ENCODE measurements at places on chromosomes 3 and 15.

- no peak for DNase-seq
These were observed 1.9 kb upstream of the ALS2CL start for GRCh38 chr3:46695177-46695961.

- no peak for DNase-seq
These were observed 187.5 kb downstream of the NAALADL2 start for GRCh38 chr3:175046601-175047000.

DNA sequence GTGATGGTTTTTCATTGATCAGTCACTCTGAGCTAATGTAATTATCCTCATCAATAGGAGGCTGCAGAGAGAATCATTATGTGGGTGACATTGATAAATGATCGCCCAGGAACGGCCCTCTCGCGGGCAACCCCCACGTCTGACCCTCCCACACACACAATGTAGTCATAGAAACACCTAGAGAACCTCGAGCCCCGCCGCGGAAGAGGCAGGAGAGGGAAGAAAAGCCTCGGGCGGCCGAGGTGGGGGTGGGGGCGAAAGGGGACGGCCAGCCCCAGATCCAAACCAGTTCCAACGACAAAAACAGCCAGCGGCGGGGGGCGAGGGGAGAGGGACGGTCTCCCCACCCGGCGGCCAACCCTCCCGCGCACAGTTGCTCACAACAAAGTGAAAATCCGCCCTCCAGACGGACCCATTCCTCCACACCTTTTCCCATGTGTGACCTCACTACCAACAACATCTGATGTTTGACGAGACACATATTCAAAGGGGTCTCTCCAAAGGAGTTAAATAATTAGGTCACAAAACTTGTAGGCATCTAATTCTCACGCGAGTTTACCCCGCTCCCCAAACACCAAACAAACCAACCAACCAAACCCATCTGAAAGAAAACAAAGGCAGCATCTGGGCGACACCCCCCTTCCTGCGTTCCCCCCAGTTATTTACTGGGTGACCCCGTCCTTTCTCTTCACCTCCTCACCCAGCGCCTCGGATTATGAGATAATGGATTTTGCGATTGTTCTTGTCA is 213.0 kb downstream of the MEIS2 start:
- no peak for DNase-seq

DNA sequence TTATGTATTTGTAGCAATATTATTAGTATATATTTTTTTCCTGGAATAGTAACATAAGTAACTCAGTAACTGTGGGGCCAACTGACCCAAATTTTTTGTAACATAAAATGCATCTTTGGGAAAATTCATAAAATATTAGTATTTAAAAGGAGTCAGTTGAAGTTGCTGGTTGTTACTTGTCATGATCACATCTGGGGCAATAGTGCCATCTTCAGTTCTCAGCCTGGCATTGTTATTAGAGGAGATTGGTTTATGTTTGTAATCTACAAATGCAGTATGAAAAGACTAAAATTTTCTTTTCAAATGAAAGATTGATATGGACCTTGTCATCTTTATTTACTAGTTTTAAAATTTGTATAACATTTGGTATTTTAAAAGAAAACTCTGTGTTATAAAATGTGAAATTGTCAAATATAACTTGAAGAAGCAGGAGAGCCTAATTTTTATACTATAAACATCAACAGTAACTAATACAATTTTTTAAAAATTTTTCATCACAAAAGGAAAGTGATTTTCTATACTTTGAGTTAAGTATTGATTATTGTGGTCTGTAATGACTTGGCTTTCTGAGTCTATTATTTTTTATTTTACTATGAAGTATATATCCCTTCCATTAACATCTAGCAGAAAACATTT is 38.8 kb upstream of the MLF1 start:
- DNase-seq = no peak

Data from stimulated activated CD4-positive, alpha-beta T cell treated with anti-CD3 and anti-CD28 coated beads, Interleukin-1b, Interleukin-23, amount 100 ng/mL, for 1 hour (primary cell).